ENCODE measurements at places on chromosomes 4 and X. TPM values are rescaled to one million over a fixed set of nuclear protein-coding genes. Genes with fewer than 3 reads are reported as not detected.

- no peaks in the 10 kb centered on the region for H3K4me1 ChIP-seq
- no peaks in the 10 kb centered on the region for H3K36me3 ChIP-seq
- H3K27ac ChIP-seq = no peak overlapping the region
- DNase-seq = no peak
- no peak overlapping the region for H3K4me3 ChIP-seq
- H3K27me3 ChIP-seq = no peaks in the 10 kb centered on the region
These were observed 49.0 kb downstream of the HTN1 start for GRCh38 chr4:70099206-70099605.

- peaks cover 5% of the 10 kb centered on the region for H3K36me3 ChIP-seq
- DNase-seq = peak; percentile 13
- H3K27ac ChIP-seq = no peak within 1 kb of the TSS
- H3K4me3 ChIP-seq = peak within 1 kb of the TSS; percentile 69
These were observed at the start of gene LGI2 for GRCh38 chr4:25030277-25031076. Gene LGI2, minus strand, starts transcription at chr4:25030946. Its CDS starts 253 bp downstream, at chr4:25030693.

DNA sequence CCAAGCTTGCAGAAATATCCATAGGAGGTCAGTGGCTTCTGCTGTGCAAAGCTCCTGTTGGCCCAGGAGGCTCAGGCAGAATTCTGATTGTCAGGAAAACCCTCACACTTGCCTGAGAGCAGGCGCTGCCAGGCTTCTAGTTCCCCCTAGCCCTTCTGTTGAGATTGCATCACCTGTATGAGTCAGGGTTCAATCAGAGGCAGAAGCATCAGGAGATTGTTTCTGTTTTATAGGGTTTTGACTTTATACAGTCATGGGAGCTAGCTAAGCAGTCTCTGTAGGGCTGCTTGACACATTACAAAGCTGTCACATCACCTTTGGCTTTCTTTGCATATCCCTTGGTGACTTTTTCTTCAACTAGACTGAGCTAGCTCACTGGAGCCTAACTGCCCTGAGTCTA, 27.8 kb downstream of the DIPK2B start:
- no peaks in the 10 kb centered on the region for H3K36me3 ChIP-seq
- H3K4me1 ChIP-seq = peaks cover 17% of the 10 kb centered on the region
- peak overlapping the region; percentile 50 for H3K27ac ChIP-seq
- H3K27me3 ChIP-seq = no peaks in the 10 kb centered on the region

GRCh38 chrX:3697701-3698279, 15.7 kb downstream of the PRKX start:
- H3K4me1 ChIP-seq = peaks cover 35% of the 10 kb centered on the region
- peak overlapping the region; percentile 38 for H3K4me3 ChIP-seq
- H3K36me3 ChIP-seq = no peaks in the 10 kb centered on the region
- H3K27ac ChIP-seq = peak overlapping the region; percentile 20

GRCh38 chrX:130105244-130105643, 5.1 kb downstream of the ELF4 start:
- H3K27ac ChIP-seq = no peak overlapping the region
- no peak overlapping the region for H3K4me3 ChIP-seq
- no peaks in the 10 kb centered on the region for H3K27me3 ChIP-seq
- DNase-seq = no peak
- H3K4me1 ChIP-seq = peaks cover 58% of the 10 kb centered on the region

DNA sequence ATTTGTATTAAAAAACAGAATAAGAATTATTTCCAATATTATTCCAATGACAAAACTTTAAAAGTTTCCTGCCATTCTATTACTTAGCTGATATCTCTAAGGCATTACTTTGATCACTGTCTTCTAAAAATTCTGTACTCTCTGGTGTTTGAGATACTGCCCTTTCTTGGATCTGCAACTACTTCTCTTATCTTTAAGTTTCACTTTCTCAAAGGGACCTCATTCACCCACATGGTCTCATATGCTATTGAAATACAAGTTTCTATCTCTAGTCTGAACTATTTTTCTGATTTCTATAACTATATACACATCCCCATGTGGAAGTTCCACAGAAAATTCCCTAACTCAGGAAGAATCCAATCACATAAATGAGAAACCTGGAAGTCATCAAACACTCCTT, 22.2 kb downstream of the TMPRSS11E start:
- H3K36me3 ChIP-seq = no peaks in the 10 kb centered on the region
- H3K4me3 ChIP-seq = no peak overlapping the region

- no peaks in the 10 kb centered on the region for H3K36me3 ChIP-seq
- H3K27ac ChIP-seq = no peak overlapping the region
- H3K4me3 ChIP-seq = no peak overlapping the region
- DNase-seq = no peak
These were observed 33.3 kb upstream of the HPF1 start for GRCh38 chr4:169791062-169791461.

GRCh38 chrX:45421806-45422205, 221.1 kb upstream of the DIPK2B start:
- no peak for DNase-seq
- H3K27me3 ChIP-seq = no peaks in the 10 kb centered on the region

DNA sequence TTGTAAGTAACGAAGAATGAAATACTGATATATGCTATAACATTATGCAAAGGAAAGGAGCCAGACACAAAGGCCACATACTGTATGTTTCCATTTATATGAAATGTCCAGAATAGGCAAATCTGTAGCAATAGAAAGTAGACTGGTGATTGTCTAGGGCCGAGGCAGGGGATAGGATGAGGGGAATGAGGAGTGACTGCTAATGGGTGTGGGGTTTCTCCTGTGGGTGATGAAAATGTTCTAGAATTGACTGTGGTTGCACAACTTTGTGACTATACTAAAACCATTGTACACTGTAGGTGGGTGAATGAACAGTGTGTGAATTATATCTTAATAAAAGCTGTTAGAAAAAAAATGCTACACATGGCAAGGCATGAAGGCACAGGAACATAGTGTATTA, 19.9 kb upstream of the SUPT20HL1 start:
- H3K27ac ChIP-seq = no peak overlapping the region
- H3K4me1 ChIP-seq = no peaks in the 10 kb centered on the region
- peaks cover 51% of the 10 kb centered on the region for H3K27me3 ChIP-seq
- no peak for DNase-seq
- H3K4me3 ChIP-seq = no peak overlapping the region
- H3K36me3 ChIP-seq = no peaks in the 10 kb centered on the region

GRCh38 chrX:136731207-136731782, 49.4 kb downstream of the ARHGEF6 start:
- H3K27ac ChIP-seq = no peak overlapping the region
- H3K36me3 ChIP-seq = no peaks in the 10 kb centered on the region
- no peak for DNase-seq
- H3K27me3 ChIP-seq = no peaks in the 10 kb centered on the region
- no peaks in the 10 kb centered on the region for H3K4me1 ChIP-seq

GRCh38 chr4:185711726-185712125, 100.3 kb downstream of the SORBS2 start:
- H3K4me1 ChIP-seq = peaks cover 53% of the 10 kb centered on the region
- no peak for DNase-seq
- H3K27ac ChIP-seq = no peak overlapping the region
- H3K36me3 ChIP-seq = no peaks in the 10 kb centered on the region

DNA sequence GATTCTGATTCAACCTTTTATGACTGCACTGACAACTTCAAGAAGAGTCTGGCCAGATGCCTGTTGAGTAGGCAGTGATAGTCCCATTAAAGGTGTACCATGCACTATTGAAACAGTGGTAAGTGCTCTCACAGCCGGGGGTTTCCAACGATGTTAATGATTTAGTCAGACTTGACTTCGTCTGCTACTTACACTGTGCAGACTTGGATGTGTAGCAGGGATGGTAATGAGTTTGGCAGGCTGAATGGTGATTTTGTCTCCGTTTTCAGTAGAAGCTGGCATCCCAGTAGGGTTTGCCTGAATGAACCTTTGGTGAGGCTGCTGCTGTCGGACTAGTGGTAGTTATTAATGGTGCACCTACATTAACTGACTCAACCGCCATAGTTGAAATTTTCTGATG, 52.0 kb upstream of the TMSB15B start:
- H3K27ac ChIP-seq = no peak overlapping the region
- H3K4me3 ChIP-seq = no peak overlapping the region

DNA sequence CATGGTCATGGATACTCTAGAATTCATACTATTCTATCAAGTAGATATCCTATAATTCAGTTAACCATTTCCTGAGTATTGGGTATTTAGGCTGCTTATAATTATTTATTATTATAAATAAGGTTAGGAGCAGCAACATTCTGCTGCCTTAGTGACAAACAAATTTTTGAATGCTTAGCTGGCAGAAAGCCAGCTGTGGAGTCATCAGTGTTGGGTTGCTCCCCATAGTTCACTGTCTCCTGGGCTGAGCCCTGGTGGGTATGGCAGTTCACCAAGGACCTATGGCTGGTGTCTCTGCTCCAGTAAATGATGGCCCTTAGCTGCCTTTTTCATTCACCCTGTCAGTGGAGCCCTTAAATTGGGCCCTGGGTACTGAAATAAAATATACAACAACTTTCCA, 61.8 kb downstream of the SMARCA5 start:
- no peak overlapping the region for H3K4me3 ChIP-seq
- no peak for DNase-seq
- H3K36me3 ChIP-seq = no peaks in the 10 kb centered on the region
- H3K27ac ChIP-seq = no peak overlapping the region

DNA sequence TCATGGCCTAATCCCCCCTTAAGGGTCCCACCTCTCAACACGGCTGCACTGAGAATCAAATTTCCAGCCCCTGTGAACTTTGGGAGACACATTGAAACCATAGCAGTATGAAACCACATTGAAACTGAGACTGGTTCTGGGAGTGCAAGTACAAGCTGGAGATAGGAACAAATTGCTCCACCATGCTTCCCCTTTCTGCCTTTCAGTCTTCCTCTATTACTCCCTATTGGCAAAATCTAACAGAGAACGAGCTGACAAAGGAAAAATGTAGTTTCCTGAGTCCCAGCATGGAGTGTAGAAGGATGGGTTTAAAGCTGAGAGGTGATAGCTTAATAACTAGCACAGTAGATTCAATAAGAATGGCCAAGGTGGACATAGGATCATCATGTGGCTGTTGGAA, 161.7 kb upstream of the RPL34 start:
- no peak for DNase-seq
- H3K27ac ChIP-seq = no peak overlapping the region
- no peak overlapping the region for H3K4me3 ChIP-seq
- H3K27me3 ChIP-seq = peaks cover 41% of the 10 kb centered on the region

- H3K27ac ChIP-seq = no peak overlapping the region
- no peaks in the 10 kb centered on the region for H3K36me3 ChIP-seq
- no peak overlapping the region for H3K4me3 ChIP-seq
- peak; percentile 55 for DNase-seq
- H3K4me1 ChIP-seq = peaks cover 17% of the 10 kb centered on the region
These were observed 186.5 kb downstream of the BANK1 start for GRCh38 chr4:101977076-101977475.

- H3K4me3 ChIP-seq = no peak overlapping the region
- peak; percentile 41 for DNase-seq
- H3K4me1 ChIP-seq = peaks cover 67% of the 10 kb centered on the region
- H3K36me3 ChIP-seq = peaks cover 9% of the 10 kb centered on the region
These were observed 32.3 kb upstream of the CXCL8 start for GRCh38 chr4:73707918-73708577.

GRCh38 chr4:94506822-94507221, 55.1 kb downstream of the PDLIM5 start:
- no peak for DNase-seq
- peaks cover 38% of the 10 kb centered on the region for H3K4me1 ChIP-seq
- no peaks in the 10 kb centered on the region for H3K27me3 ChIP-seq
- no peak overlapping the region for H3K4me3 ChIP-seq

PAGE2B gene
- not detected for total RNA-seq

TLR6 gene
- total RNA-seq = 0.73 TPM

CCKAR gene
- total RNA-seq = not detected

CSAG1 gene
- not detected for total RNA-seq

RP2 gene
- 25.5 TPM for total RNA-seq

GAGE13 gene
- not detected for total RNA-seq

COQ2 gene
- total RNA-seq = 15.5 TPM

SERTM2 gene
- not detected for total RNA-seq

GAGE12H gene
- total RNA-seq = not detected

RASL11B gene
- total RNA-seq = 0.64 TPM

HPF1 gene
- total RNA-seq = 11.2 TPM
